Fibroblast of lung (primary cell): ENCODE measurements at places on chromosomes 13 and 19. TPM values are rescaled to one million over a fixed set of nuclear protein-coding genes. Genes with fewer than 3 reads are reported as not detected.
A peak's percentile ranks its signal among the peaks of the same experiment; 100 is the strongest.

GRCh38 chr13:44730099-44730498 lies 154.0 kb upstream of the TSC22D1 start:
- H3K4me3 ChIP-seq: no peak overlapping the region
- H3K27ac ChIP-seq: no peak overlapping the region
- no peaks in the 10 kb centered on the region for H3K36me3 ChIP-seq
- H3K4me1 ChIP-seq: peaks cover 6% of the 10 kb centered on the region
- DNase-seq: no peak

- H3K4me3 ChIP-seq: no peak overlapping the region
- DNase-seq: no peak
- H3K27me3 ChIP-seq: no peaks in the 10 kb centered on the region
- H3K36me3 ChIP-seq: no peaks in the 10 kb centered on the region
These were observed 65.6 kb downstream of the DHRS12 start for GRCh38 chr13:51738226-51738905.

- DNase-seq: no peak
- H3K4me3 ChIP-seq: no peak overlapping the region
- H3K36me3 ChIP-seq: no peaks in the 10 kb centered on the region
- no peaks in the 10 kb centered on the region for H3K27me3 ChIP-seq
- no peak overlapping the region for H3K27ac ChIP-seq
These were observed 277.8 kb downstream of the POU4F1 start for GRCh38 chr13:78325585-78325984.

GRCh38 chr19:31119951-31120690 lies 229.1 kb downstream of the TSHZ3 start:
- no peaks in the 10 kb centered on the region for H3K36me3 ChIP-seq
- no peak overlapping the region for H3K27ac ChIP-seq
- peaks cover 3% of the 10 kb centered on the region for H3K4me1 ChIP-seq
- no peaks in the 10 kb centered on the region for H3K27me3 ChIP-seq

DNA sequence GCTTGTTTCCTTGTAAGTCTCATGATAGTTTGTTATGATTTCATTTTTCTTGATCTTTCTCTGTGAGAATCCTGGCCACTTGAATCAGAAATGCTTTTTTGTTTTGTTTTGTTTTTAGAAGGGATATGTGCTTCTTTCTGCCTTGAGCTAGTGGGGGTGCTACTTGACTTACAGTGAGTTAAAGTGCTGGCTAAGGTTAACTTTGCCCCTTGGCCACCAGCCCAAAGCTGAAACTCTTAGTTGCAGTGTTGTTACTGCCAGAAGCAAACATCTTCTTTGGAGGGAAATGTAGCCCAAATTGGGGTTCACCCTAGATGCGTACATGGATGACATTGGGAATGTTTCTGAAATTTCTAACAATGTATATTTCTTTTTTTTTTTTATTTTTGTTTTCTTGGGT lies 57.4 kb downstream of the TDRD3 start:
- H3K4me3 ChIP-seq: no peak overlapping the region
- no peaks in the 10 kb centered on the region for H3K36me3 ChIP-seq
- H3K4me1 ChIP-seq: no peaks in the 10 kb centered on the region
- no peak overlapping the region for H3K27ac ChIP-seq
- no peak for DNase-seq

DNA sequence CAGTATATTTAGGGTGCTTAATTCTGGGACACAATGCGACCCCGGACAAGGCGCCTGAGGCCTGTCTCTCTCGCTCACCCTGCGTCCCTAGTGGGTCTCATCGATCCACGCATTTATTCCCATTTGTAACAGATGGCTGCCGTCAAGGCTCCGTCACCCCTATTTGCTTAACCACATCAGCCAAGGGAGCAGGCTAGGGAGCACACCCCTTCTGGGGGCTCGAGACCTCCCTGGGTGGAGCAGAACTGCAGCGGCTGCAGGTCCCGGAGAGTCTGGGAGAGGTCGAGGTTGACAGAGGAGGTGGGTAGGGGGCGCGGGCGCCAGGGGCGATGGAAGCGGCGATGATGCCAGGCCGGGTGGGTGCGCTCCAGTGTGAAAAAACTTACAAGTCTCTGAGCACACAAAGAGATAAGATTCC lies 507 bp downstream of the ALG5 start:
- peak overlapping the region; percentile 92 for H3K4me3 ChIP-seq
- H3K36me3 ChIP-seq: peaks cover 3% of the 10 kb centered on the region
- no peak for DNase-seq
- H3K4me1 ChIP-seq: no peaks in the 10 kb centered on the region

GRCh38 chr13:94362411-94362909 lies 117.0 kb downstream of the DCT start:
- H3K27me3 ChIP-seq: no peaks in the 10 kb centered on the region
- H3K36me3 ChIP-seq: no peaks in the 10 kb centered on the region
- H3K27ac ChIP-seq: no peak overlapping the region
- H3K4me1 ChIP-seq: no peaks in the 10 kb centered on the region
- no peak overlapping the region for H3K4me3 ChIP-seq

DNA sequence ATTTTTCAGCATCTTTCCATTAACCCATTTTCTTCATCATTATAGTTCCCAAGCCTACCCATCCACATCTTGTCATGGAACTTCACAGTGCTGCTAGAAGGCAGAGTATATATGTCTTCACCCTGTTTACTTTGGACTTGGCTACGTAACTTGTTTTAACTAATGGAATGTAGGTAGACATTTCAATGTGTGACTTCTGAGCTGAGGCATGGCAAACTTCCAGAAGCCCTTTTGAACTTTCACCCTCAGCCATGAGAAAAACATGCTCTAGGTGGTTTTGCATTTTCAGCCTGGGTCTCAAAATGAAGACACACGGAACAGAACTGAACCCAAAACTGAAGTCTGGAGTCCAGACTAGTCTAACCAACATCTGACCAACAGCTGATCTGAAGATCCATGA lies 3.2 kb downstream of the TEX30 start:
- H3K27me3 ChIP-seq: no peaks in the 10 kb centered on the region
- no peak overlapping the region for H3K27ac ChIP-seq
- DNase-seq: no peak
- no peaks in the 10 kb centered on the region for H3K36me3 ChIP-seq
- H3K4me1 ChIP-seq: peaks cover 3% of the 10 kb centered on the region

- H3K27me3 ChIP-seq: no peaks in the 10 kb centered on the region
- H3K4me3 ChIP-seq: no peak overlapping the region
- DNase-seq: no peak
- no peaks in the 10 kb centered on the region for H3K36me3 ChIP-seq
- no peak overlapping the region for H3K27ac ChIP-seq
These were observed 105.9 kb downstream of the AKAP11 start for GRCh38 chr13:42377640-42378382.

DNA sequence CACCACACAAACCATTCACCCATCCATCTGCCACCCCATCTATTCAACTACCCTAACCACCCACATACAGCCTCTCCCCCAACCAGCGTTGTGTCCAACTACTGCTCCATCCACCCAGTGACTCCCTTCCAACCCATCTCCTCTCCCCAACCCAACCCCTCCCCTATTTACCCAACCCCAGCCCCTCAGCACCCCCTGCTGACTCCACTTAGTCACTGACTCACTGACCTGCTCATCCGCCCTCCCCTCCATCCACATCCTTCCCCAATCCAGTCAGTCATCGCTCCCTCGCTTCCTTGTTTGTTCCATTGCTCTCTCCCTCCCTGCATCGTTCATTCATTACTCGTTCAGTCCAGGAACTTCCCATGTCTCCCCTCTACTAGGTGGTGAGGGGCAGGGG lies 39.2 kb downstream of the KCNC3 start:
- no peaks in the 10 kb centered on the region for H3K4me1 ChIP-seq
- DNase-seq: no peak
- no peak overlapping the region for H3K27ac ChIP-seq
- H3K36me3 ChIP-seq: no peaks in the 10 kb centered on the region
- no peak overlapping the region for H3K4me3 ChIP-seq

DNA sequence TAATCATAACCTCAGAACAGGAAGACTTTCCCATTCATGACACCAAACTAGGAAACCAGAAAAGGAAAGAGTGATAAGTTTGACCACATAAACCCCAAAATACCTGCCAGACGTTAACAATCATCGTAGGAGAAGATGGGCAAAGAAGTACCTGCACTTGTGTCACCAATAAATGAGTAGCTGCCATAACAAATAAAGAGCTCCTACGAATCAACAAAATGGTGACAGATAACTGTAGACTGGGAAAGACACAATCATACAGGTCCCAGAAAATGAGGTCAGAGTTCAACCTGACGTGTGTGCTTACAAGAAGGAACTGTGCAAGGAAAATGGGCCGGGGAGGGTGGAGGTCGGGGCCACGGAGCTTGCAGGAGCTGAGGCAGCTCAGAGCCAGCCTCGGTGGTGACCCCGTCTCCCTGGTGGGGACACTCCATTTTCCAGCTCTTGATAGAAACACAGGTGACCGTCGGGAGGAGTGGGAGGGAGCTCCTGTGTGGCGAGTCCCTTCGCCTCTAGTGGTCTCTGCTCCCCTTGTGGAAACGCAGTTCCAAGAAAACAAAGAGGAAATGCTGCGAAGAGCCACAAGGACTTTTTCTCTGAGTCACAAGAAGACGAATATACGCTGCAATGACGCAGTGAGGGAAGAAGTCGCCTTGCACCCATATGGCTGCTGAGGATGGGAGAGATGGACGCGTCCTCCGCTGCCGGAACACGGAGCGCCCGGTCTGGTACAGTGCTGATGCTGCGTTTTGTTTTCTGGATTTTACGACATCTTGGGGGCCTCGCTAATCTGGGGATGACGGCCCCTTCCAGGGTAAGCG lies 9.5 kb downstream of the PIP5K1C start:
- no peak overlapping the region for H3K27ac ChIP-seq
- H3K4me1 ChIP-seq: no peaks in the 10 kb centered on the region
- no peak overlapping the region for H3K4me3 ChIP-seq
- peaks cover 2% of the 10 kb centered on the region for H3K36me3 ChIP-seq

GRCh38 chr13:36954542-36954941 lies 34.5 kb upstream of the SMAD9 start:
- no peak overlapping the region for H3K27ac ChIP-seq
- no peak for DNase-seq
- no peaks in the 10 kb centered on the region for H3K4me1 ChIP-seq
- peaks cover 3% of the 10 kb centered on the region for H3K36me3 ChIP-seq
- no peaks in the 10 kb centered on the region for H3K27me3 ChIP-seq

DNA sequence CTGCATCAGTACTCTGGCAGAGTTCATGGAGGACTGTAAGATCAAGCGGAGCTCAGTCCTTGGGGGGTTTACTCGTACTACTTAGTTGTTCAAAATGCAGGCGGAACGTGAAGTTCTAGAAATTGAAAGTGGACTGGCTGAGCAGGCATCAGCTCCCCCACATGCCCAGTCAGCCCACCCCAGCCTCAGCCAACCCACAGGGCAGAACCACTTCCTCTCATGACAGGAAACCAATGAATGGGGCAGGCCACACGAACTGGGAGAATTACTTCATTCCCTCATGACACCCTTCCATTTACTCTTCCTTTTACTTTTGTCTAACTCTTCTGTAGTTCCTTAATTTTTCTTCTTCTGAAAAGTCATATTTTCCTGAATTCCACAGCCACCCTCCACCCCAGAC lies 71.9 kb downstream of the FLT1 start:
- no peak overlapping the region for H3K27ac ChIP-seq
- DNase-seq: no peak
- no peaks in the 10 kb centered on the region for H3K27me3 ChIP-seq
- no peaks in the 10 kb centered on the region for H3K36me3 ChIP-seq

GRCh38 chr13:113373811-113374485 lies 10.0 kb upstream of the GRTP1 start:
- no peaks in the 10 kb centered on the region for H3K36me3 ChIP-seq
- H3K27me3 ChIP-seq: peaks cover 4% of the 10 kb centered on the region
- no peak overlapping the region for H3K27ac ChIP-seq
- DNase-seq: no peak
- no peaks in the 10 kb centered on the region for H3K4me1 ChIP-seq

- H3K27ac ChIP-seq: peak overlapping the region; percentile 32
- no peak overlapping the region for H3K4me3 ChIP-seq
- no peaks in the 10 kb centered on the region for H3K27me3 ChIP-seq
These were observed 110.6 kb downstream of the STARD13 start for GRCh38 chr13:33174931-33175330.

DNA sequence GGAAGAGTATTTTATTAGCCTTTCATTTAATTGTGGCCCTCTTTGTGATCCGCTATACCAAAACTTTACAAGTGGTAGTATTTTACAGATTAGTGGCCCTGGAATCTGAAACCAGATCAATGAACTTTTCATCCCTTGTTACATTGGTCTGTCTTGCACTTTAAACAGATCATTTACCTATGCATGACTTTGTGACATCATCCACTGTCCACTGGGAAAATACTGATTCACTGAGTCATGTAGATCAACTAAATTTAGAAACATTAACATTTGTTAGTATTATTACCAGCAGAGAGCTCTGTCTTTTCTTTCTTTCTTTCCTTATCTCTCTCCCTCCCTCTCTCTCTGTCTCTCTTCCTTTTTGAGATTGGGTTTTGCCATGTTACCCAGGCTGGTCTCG lies 17.5 kb downstream of the PCDH8 start:
- no peaks in the 10 kb centered on the region for H3K4me1 ChIP-seq
- DNase-seq: peak; percentile 52
- no peak overlapping the region for H3K4me3 ChIP-seq

- no peak overlapping the region for H3K4me3 ChIP-seq
- no peaks in the 10 kb centered on the region for H3K36me3 ChIP-seq
- no peak overlapping the region for H3K27ac ChIP-seq
- no peaks in the 10 kb centered on the region for H3K27me3 ChIP-seq
These were observed 69.8 kb upstream of the SERP2 start for GRCh38 chr13:44303681-44304432.

DNA sequence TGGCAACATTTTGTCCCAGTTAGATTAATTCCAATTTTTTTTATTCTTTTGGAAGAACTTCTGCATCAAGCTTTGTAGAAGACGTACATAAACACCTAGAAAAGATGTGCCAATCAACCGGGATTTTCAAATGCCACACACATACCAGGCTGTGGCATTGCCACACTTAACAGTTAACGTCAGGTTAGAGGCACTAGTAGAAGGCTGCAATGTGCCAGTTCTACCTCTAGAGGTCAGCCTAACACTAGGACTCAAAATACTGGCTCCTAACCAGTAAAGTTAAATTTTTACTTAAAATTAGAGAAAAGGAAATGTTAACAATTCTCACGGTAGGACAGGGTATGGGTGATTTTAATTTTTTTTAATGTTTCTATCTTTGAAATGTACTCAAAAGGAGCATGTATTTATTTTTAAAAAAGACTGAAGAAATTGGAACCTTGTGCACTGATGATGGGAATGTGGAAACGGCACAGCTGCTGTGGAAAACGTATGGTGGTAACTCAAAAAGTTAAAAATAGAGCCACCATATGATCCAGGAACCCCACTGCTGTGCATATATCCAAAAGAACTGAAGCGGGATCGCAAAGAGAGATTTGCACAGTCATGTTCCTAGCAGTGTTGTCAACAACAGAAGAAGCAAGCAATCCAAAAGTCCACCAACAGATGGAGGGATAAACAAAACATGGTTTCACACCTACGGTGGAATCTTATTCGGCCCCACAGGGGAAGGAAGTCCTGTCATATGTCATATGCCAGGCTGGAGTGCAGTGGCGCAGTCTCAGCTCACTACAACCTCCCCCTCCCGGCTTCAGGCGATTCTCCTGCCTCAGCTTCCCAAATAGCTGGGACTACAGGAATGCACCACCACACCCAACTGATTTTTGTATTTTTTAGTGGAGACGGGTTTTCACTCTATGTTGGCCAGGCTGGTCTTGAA lies 30.3 kb downstream of the CRYL1 start:
- H3K27ac ChIP-seq: peak overlapping the region; percentile 26
- H3K4me3 ChIP-seq: peak overlapping the region; percentile 42
- H3K27me3 ChIP-seq: no peaks in the 10 kb centered on the region
- peak; percentile 50 for DNase-seq

Gene WDR62
- 0.26 and 2.8 TPM in 2 replicates for total RNA-seq

Gene EHD2
- 106 and 192 TPM in 2 replicates for total RNA-seq

Gene ADAMTSL5
- total RNA-seq: 1.5 and 3.1 TPM in 2 replicates

Gene TMEM150B
- total RNA-seq: not detected in 2 replicates

Gene OXGR1
- total RNA-seq: not detected in 2 replicates

Gene SNRNP70
- total RNA-seq: 114 and 142 TPM in 2 replicates

Gene FGF22
- under 0.01 TPM in 1 of 2 replicates, not detected in the other for total RNA-seq
